ENCODE measurements at places on chromosomes 16 and 17.

DNA sequence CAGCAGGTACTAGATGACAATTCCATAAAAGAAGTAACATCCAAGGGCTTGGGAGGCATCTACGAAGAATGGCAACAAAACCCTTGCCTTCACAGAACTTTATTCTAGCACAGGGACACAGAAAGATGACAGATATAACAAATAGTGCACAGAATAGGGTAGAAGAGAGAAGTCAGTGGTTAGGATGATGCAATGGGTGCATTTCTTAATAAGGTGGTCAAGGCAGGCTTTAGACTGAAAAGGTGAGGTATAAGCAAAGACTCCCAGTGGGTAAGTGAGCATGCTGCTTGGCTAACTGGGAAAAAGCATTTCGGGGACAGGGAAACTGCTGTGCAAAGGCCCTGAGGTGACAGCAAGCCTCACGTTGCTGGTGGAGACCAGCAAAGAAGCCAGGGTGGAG is 175.9 kb downstream of the XYLT1 start:
- no peak for DNase-seq

DNA sequence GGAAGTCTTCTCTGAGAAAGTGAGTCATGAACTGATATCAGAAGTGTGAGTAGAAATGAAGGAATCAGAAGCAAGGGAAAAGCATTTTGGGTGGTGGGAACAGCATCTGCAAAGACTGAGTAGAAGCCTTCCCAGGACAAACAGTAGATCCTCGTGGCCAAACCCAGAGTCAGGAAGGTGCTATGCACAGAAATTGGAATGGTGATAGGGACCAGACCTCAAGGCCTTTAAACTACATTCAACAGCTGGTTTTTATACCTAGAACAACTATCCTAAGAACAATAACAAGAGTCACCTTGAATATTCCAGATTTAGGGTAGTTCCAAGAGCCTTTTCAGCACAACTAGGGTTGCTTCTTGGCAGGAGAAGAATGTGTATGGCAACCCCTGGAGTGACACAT is 15.3 kb downstream of the ABAT start:
- DNase-seq: no peak

- no peak for DNase-seq
Measured at GRCh38 chr17:32266389-32267301, 1.0 kb downstream of the RHBDL3 start.

GRCh38 chr16:18050777-18051176 is 285.8 kb downstream of the NPIPA8 start:
- DNase-seq: no peak

DNA sequence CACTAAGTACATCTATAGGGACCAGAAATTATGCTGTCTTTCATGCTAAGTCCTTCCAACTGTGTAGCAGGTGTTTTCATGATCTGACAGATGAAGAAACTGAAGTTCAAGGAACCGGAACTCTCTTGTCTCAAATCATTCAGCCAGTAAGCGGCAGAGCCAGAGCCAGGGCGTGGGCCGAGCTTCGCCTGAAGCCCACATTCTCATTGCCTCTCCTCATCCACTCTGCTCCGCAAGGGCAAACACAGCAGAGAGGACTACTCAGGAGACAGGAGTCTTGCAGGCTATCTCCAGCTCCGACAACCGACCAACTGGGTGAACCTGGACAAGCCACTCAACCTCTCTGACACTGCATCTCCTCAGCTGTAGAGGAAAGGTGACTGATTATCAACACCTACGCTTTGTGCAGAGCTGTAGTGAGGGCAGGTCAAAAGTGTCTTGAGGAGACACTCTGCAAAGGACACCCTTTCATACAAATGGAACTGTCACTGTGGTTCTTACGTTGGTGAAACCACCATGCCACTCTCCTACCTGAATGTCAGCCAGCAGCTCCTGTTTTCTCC is 72.9 kb downstream of the CYTH1 start:
- no peak for DNase-seq

- DNase-seq: no peak
Measured at GRCh38 chr17:56898874-56899273, 15.0 kb downstream of the TRIM25 start.

DNA sequence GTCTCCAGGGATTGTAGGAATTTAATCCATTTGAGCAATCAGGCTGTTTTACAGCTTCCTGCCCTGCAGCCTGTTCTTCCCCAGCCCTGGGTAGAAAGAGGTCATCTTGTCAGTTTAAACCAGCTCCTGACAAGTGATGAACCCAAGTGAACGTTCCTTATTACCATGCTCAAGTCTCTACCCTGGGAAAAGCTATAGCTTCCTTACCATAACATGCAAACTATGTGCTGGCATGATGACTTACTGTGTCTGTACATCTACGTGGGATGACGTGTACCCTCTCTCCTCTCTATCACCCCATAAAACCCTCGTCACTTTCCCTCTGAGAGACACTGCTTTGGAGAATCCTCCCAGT is 452.2 kb downstream of the XYLT1 start:
- DNase-seq: no peak

DNA sequence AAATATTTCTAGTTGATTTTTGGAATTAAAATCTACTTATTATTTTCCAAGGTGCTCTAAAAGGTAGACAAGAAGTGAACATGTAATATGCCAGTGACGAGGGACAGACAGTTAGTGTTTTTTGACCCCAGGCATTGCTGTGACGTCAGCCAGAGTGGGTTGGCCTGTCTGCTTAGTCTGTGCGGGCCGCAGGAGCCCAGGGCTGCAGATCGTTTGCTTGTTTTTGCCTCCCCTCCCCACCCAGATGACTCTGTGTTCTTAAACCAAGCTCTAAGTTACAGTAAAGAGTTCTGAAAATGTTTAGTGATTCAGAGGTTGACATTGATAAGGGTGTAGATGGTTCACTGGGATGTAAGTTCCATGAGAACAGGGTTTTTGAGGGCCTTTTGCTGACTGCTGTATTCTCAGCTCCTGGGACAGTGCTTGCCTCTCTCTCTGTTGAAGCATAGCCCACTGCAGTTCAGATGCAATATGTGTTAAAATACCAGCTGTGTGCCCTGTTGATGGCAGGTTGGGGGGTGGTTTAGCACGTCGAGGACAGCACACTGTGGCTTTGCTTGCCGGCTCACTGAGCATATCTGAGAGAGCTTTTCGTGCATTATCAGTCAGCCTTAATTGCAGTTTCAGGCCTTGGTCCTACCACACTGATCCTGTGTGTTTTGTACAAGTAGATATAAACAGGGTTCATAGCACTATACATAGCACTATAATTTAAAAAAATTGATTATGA is 64.8 kb downstream of the SEC14L1 start:
- DNase-seq: no peak

- DNase-seq: peak; percentile 95
Measured at GRCh38 chr17:40287494-40288369, at the start of gene CDC6. Gene CDC6, plus strand, starts transcription at chr17:40287879. Its CDS starts 1,542 bp downstream, at chr17:40289421.

DNA sequence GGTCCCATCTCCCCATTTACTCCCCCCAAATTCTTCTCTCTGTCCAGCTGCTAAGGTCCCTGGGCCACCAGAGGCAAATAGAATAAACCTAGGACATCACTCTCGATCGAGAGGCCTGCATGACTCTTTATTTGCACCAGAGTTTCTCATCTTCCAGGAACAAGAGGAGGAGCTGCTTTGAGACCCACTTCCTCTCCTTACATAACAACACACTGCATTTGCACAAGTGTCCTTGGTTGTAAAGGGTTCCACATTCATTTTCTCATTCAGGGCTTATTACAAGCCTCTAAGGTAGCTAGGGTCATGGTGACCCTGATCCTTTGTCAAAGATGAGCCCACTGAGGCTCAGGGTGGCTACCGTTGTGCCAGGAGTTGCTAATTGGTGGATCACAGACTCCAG is 38.1 kb upstream of the RHOT1 start:
- no peak for DNase-seq
